ENCODE measurements at places on chromosomes 7 and 10. TPM values are rescaled to one million over a fixed set of nuclear protein-coding genes. Genes with fewer than 3 reads are reported as not detected.

The GDF2 gene
- polyA plus RNA-seq = not detected

The ZNF438 gene
- 4.2 TPM for polyA plus RNA-seq

The PDE6C gene
- polyA plus RNA-seq = not detected

The CCL26 gene
- polyA plus RNA-seq = not detected

The ACSM6 gene
- not detected for polyA plus RNA-seq

The BLNK gene
- not detected for polyA plus RNA-seq

The ARID5B gene
- 48.7 TPM for polyA plus RNA-seq

The ZNF33A gene
- 24.1 TPM for polyA plus RNA-seq

The EFCAB10 gene
- polyA plus RNA-seq = not detected

The HOXA10 gene
- 0.09 TPM for polyA plus RNA-seq

The GIMAP6 gene
- 199 TPM for polyA plus RNA-seq

The CD36 gene
- polyA plus RNA-seq = not detected

The TBATA gene
- not detected for polyA plus RNA-seq

The PAPOLB gene
- not detected for polyA plus RNA-seq

The COL28A1 gene
- polyA plus RNA-seq = not detected

GRCh38 chr7:129951226-129952085 lies 1.3 kb downstream of the UBE2H start:
- DNase-seq = peak; percentile 17

- DNase-seq = no peak
These were observed 15.3 kb downstream of the PAPSS2 start for GRCh38 chr10:87674943-87675342.

DNA sequence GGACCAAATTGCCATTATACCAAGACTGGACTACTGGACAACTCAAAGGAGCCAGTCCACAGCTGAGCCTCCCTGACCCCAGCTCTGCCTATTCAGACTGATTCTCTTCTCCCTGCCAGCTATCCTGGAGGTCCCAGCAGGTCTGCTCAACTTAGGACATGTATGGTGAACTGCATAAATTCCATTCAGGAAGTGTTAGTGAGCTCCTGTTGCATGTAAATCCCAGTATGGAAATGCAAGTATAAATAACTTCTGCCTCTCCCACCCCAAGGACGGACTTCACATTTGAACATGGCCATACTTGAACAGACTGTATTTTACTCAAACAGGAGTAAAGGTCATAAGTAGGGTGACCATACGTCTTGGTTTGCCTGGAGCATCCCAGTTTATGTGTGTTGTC lies 128.4 kb downstream of the CHCHD3 start:
- DNase-seq = no peak

- DNase-seq = no peak
These were observed 65.8 kb downstream of the CDK13 start for GRCh38 chr7:40015790-40016296.

GRCh38 chr10:5147255-5147980 lies 37.5 kb downstream of the AKR1C8 start:
- no peak for DNase-seq

DNA sequence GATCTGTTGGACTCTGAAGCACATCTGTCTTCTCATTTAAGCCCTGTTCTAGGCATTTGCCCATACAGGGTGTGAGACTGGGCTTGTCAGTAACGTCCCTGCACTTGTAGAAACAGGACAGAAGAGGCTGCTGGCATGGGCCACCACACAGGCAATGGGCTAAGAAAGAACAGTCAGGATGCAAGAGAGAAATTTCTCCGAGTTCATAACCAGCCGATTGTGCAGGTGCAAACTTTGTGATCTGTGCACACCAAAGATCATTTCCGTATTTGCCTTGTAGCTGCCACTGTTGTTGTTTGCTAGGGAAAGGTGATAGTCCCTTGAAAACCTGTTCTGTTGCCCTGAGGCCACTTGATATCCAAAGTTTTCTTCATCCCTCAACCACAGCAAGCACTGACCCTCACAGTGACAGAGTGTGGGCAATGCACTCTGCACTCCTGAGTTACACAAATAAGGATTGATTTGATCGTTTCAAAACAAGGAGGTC lies 20.3 kb downstream of the KLF6 start:
- no peak for DNase-seq

- no peak for DNase-seq
These were observed 5.0 kb downstream of the CLRN3 start for GRCh38 chr10:127887541-127888415.

DNA sequence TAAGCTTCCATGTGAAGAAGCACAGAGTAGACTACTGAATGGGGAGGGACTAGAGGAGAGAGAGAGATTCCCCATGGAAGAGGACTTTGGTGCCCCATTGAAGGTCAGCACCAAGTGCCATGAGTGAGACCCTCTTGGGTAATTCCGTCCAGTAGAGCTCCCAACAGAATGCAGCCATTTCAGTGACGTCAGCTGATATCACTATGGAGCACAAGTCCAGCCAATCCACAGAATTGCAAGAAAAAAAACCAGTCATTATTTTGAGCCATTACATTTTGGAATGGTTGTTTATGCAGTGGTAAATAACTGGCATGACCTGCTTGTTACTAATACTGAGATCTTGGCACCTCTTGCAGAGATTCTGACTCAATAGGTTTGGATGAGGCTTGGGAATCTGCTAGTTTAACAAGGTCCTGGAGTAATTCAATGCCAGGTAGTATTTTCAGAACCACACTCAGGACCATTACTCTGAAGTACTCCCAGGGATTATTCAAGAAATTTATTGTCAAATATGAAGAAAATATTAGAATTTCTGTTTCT lies 52.6 kb upstream of the SP8 start:
- no peak for DNase-seq

GRCh38 chr10:16993186-16993585 lies 136.4 kb downstream of the CUBN start:
- no peak for DNase-seq

- no peak for DNase-seq
These were observed 65.6 kb downstream of the CTBP2 start for GRCh38 chr10:125094806-125095205.

GRCh38 chr7:135337977-135338550 lies 104.4 kb downstream of the STRA8 start:
- no peak for DNase-seq

DNA sequence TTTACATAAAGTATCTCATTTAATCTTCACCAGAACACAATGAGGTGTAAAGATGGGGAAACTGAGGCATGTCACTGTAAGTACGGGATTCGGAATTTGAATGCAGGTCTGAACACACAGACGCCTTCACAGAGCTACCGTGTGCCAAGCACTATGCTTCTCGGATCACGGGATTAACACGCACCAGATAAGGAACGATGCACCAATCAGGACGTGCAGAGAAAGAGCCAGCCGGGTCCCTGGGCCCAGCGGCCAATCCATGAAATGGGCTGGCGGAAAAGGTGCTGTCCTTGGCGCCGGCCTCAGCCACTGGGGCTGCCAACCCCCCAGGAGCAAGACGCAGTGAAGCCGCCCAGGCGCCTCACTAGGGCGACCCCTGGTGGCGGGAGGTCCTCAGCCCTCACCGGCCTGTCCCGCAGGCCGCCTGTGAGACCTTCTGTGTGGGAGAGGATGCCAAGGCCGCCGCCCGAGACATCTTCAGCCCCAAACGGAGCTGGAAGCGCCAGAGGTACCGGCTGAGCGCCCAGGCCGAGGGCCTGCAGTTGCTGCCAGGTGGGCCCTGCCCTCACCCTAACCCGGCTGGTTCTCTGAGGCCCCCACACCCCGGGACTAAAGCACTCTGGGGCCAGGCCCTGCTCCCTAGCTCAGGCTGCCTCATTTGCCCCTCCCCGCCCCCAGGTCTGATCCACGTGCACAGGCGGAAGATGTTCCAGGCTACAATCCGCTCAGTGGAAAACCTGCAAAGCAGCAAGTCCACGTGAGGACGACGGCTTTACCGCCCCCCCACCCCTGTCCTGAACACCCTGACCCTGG lies 15.6 kb downstream of the ATG9B start:
- peak; percentile 76 for DNase-seq

DNA sequence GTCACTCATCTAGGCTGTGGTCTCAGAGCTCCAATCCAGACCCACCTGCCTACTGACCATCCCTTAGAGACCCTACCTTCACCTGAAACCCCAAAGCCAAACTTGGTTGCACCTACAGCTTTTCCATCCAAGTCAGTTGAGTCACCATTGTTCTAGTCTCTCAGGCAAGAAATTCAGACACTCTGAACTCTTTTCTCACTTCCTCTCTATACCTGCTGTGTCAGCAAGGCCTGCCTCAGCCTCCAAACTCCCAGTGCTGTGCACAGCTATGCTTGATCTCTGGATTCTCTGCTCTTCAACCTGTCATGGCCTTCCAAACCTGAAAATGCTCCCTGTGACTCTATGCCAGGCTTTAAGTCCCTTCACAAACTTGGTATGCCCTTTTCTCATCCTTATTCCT lies 47.4 kb upstream of the MTURN start:
- DNase-seq = no peak

- DNase-seq = no peak
These were observed 318.5 kb downstream of the SH2D4B start for GRCh38 chr10:80856186-80856585.

- DNase-seq = no peak
These were observed 691.6 kb upstream of the CELF2 start for GRCh38 chr10:10326116-10326515.

DNA sequence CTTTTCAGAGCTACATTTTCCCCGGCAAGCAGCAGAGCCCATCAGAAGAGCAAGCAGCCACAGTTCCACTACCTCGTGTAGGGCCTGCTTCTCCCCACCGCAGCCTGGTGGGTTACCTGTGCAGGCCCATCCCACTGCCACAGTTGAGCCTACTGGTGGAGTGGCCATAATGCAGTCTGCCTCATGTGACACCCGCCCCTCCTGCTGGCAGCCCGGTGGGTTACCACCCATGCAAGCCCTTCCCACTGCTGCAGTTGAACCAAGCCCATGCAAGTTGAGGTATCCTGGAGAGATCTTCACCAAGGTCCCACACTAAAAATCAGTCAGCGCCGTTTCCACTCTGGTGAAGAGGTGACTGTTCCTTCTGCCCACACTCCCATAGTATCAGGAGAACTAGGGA lies 32.1 kb upstream of the CNNM1 start:
- DNase-seq = no peak

DNA sequence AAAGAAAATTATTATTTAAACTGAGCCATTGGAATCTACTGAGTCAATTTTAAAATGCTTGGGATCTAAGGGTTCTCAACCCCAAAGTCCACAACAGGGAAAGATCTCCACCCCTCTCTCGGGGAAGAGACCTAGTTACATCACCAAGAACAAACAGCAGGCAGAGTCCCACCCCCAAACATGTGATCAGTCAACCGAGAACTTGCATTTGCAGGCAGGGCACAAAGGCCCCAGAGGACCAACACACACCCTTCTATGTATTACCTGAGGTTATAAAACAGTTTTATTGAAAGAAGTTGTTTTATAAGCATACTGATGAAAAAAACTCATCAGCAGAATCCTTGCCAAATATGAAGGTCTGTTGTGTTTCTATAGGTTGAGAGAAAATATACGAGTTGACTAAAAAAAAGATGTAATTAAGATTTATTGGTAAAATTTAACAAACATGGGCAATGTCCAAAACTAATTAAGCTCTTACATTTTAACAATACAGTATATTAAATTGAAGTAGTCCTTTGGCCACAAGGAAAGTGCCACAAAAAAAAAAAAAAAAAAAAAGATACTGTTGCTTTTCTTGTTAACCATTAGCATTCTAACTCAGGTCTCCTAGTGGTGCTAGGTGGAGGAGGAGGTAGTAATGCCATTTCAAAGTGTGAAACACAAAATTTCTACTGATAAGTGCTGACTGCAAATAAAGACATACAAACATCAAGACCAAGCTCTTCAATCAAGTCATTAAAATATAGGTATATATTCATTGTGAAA lies 975 bp upstream of the USP54 start:
- DNase-seq = no peak

GRCh38 chr7:129952086-129952652 lies 591 bp downstream of the UBE2H start:
- peak; percentile 32 for DNase-seq

GRCh38 chr7:48443051-48443450 lies 271.8 kb downstream of the ABCA13 start:
- no peak for DNase-seq

GRCh38 chr10:112265745-112266144 lies 17.5 kb upstream of the TECTB start:
- DNase-seq = no peak

DNA sequence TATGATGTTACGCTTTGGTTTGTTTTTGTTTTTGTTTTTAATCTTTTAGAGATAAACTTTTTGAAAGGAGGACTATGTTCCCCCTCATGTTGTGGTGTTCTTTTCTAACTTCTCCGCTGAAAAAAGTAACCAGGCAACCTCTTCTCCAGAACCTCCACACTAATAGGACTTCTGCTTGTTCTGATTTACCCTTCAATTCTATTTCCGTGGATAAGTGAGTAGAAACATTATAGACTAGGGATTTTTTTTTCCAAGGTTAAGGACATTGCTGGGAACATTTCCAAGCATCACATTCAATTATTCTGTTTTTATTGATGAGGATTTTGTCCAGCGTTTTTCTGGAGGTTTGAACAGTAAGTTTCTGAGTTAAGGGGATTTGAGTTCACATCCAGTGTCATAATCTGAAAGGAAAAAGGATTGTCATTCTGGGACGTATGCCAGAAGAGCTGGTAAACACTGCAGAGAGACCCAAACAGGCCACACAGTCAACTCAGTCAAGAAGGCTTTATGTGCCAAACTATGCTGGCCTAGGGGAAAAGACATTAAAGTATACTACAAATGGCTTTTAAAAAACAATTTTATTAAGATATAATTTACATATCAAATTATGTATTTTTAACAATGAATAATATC lies 28.3 kb upstream of the RALA start:
- DNase-seq = no peak

DNA sequence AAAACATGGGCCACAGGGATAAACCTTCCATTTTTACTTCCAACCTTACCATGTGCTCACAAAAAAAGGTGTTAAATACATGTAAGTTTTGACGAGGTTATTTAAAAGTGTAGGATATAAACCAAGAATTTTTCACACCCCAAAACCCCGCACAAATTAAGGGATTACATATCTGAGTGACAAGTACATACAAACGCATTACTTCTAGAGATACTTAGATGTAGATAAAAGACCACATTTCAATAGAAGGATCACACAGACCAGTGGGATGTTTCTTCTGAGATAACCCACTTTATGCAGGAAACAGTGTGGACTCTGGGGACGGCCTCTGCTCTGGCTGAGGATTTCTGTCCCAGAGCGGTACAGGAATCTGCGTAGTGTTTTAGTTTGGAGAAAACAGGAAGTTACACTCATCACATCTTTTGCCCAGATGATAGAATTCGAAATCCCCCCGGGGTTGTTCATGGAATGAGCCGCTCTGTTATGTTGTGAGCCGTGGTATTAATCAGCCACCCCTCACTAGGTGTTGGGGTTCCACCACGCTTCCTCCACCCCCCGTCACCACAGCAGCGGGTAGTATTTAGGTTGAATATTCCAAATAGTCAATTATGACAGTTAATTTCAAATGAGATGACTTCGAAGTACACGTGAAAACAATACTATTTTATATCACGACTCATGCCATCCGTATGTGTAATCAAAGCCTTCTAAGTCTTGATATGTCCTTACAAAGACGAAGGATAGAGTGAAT lies 1.3 kb upstream of the CUL1 start:
- DNase-seq = peak; percentile 15
